Esophagus squamous epithelium (tissue), 5 donors: ENCODE measurements at places on chromosomes 16 and 17. TPM values are rescaled to one million over a fixed set of nuclear protein-coding genes. Genes with fewer than 3 reads are reported as not detected.

DNA sequence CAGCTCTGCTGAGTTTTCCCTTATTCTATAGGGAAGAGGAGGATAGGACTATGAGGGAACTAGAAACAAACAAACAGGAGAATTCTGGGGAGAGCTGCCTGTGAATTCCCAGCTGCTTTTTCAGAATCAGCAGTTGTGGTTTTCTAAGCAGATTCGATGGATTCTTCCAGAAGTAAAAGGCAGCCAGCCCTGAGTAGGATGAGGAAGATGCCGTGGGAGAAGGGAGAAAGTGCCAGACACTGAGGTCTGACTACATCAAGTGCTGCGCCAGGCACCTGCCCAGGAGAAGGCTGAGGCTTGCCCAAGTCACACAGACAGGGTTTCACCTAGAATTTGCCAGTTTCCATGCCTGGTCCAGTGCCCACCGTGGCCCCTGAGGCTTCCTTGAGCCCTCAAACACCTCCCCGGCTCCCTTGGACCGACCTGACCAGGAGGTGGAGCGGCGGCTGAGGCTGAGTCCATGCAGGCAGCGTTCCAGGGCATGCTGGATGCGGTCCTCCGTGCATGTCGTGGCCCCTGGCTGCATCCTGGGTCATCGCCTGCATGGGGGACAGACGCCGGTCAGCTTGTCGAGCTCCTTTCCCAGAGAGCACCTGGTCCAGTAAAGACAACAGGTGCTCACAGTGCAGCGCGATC is 43.6 kb upstream of the PIK3R6 start:
- no peak for DNase-seq
- H3K4me3 ChIP-seq: no peak overlapping the region
- no peaks in the 10 kb centered on the region for H3K4me1 ChIP-seq
- H3K36me3 ChIP-seq: no peaks in the 10 kb centered on the region
- no peaks in the 10 kb centered on the region for H3K27me3 ChIP-seq
- no peak overlapping the region for H3K27ac ChIP-seq

GRCh38 chr17:59331929-59332748 is 684 bp downstream of the YPEL2 start:
- peak overlapping the region; percentile 97 for H3K27ac ChIP-seq
- no peaks in the 10 kb centered on the region for H3K36me3 ChIP-seq
- H3K4me3 ChIP-seq: peak overlapping the region; percentile 86
- no peaks in the 10 kb centered on the region for H3K27me3 ChIP-seq
- no peak for DNase-seq

The HBZ gene
- not detected for total RNA-seq

- DNase-seq: no peak
- H3K4me1 ChIP-seq: no peaks in the 10 kb centered on the region
- H3K27me3 ChIP-seq: no peaks in the 10 kb centered on the region
- H3K36me3 ChIP-seq: no peaks in the 10 kb centered on the region
- H3K4me3 ChIP-seq: no peak overlapping the region
Observed at GRCh38 chr16:59597269-59597668, 863.2 kb upstream of the GOT2 start.

The SHCBP1 gene
- 13.7 TPM for total RNA-seq

The CD300LF gene
- total RNA-seq: 1.3 TPM

- no peak overlapping the region for H3K27ac ChIP-seq
- no peaks in the 10 kb centered on the region for H3K36me3 ChIP-seq
- no peaks in the 10 kb centered on the region for H3K27me3 ChIP-seq
- no peak for DNase-seq
- H3K4me1 ChIP-seq: peaks cover 37% of the 10 kb centered on the region
Observed at GRCh38 chr16:74747716-74748615, 26.7 kb downstream of the FA2H start.

The ZFP3 gene
- total RNA-seq: 2.1 TPM

The KRT38 gene
- not detected for total RNA-seq
